Caco-2 (cell line): ENCODE measurements at places on chromosomes 7 and 10. TPM values are rescaled to one million over a fixed set of nuclear protein-coding genes. Genes with fewer than 3 reads are reported as not detected.

Gene SMO
- total RNA-seq: 35.5 and 36.0 TPM in 2 replicates

Gene CCL26
- total RNA-seq: not detected in 2 replicates

- DNase-seq: no peak
These were observed 697.6 kb downstream of the KCNMA1 start for GRCh38 chr10:76939933-76940468.

DNA sequence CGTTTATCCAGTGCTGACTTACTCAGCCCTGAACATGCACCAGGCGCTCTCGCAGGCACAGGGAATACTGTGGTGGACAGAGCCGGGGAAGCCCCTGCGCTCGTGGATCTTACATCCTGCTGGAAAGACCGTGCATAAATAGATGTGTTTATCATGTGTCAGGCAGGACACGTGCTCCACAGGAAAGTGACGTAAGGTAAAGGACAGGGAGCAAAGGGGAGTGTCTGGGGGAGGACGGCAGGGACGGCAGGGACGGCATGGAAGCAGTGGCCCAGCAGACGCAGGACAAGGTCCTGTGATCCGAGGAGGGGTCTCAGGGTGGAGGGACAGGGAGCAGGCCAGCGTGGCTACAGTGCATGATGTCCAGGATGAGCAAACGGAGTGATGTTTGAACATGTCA is 410.5 kb downstream of the PAXIP1 start:
- DNase-seq: no peak

GRCh38 chr7:97133159-97133558 is 15.7 kb downstream of the SDHAF3 start:
- DNase-seq: no peak
